Cortex of kidney (tissue), 1 donor: ENCODE measurements at places on chromosomes 11 and 22.

- DNase-seq, result no peak
Measured at GRCh38 chr22:21034989-21035388, 2.6 kb upstream of the SLC7A4 start.

DNA sequence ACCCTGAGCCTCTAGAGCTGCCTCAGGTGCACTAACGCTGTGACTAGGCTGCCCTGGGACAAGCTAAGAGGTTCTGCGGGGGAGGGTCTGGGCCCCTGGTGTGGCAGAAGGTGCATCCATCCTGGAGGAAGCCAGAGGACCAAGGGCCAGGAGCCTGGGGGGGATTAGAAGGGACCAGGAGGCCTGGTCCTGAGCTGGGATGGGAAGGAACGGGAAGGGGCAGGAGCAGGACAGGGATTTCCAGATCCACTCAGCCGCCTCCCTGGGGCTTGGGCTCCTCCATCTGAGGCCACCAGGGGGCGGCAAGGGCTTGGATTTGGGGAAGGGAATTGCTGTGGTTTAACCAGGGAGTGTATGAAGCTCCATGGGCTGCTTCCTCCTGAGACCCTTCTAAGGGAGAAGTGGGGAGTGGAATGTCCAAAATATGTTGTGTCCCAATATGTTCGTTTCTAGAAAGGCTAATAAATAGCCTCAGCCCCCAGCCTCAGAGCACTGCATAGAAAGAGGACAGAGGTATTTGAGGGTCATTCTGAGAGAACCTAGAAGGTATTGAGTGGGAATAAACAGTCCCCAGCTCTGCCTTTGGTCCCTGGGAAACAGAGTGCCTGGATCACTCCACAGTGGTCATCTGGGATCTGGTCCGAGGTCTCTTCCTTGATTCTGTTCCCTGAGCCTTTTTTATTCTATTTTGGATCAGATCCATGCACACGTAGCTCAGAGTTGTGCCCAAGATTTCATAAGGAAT lies 17.4 kb upstream of the PRAME start:
- no peak for DNase-seq

- DNase-seq, result no peak
Measured at GRCh38 chr11:115060840-115061239, 382.5 kb downstream of the NXPE2 start.

DNA sequence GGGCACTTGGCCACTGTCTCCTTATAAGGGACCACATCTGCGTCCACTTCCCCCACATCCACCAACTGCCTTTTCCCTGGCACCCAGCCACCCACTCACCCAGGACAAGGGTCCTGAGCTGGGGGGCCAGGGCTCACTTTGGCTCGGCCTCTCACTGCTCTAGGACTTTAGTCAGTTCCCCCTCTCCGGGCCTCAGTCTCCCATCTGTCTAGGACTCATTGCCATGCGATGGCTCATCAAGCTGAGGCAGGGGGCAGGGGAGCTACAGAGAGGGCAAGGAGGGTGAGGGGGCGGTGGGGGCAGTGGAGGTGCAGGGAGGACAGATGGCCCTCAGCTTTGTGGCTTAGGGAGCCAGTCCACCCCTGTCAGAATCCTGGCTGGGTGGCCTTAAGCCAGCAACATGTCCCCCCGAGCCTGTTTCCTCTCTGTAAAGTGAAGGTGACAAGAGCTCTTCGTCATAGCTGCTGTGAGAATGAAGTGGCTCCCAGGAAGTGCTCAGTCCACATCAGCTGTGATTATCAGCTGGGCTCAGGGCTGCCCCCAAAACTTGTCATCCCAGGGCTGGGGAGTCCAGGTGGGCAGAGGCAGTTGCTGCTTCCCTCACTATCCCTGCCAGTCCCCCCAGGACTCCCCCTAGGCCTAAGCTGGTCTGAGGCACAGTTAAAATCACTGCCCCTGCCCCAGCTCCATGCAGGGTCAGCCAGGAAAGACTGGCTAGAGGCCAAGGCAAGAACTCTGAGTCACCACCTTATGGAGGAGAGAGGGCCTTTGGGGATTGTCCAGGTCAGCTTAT lies 14.9 kb downstream of the RAC2 start:
- no peak for DNase-seq

DNA sequence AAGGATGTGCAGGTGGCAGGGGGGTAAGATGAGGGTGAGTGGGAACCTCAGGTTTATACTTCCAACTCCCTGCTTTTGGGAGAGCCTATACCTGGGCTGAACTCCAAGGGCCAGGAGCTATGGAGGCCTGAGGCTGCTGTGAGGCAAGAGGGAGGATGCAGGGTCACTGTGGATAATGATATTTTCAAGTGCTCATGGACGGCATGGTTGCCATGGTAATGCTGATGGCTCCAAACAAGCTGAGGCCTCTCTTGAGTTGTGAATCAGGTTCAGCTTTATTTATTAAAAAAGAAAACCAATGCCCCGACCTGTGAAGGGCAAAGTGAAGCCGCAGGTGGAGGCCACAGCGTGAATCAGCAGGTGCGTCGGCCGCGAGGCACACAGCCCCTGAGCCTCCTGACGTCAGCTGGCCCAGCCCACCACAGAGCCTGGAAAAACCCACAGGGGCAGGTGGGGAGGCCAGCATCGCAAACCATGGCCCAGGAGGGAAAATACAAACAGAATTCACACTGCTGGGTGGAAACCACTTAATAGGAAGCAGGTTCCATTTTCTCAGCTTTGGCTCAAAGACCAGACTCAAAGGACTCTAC lies 17.4 kb upstream of the CREB3L1 start:
- no peak for DNase-seq

DNA sequence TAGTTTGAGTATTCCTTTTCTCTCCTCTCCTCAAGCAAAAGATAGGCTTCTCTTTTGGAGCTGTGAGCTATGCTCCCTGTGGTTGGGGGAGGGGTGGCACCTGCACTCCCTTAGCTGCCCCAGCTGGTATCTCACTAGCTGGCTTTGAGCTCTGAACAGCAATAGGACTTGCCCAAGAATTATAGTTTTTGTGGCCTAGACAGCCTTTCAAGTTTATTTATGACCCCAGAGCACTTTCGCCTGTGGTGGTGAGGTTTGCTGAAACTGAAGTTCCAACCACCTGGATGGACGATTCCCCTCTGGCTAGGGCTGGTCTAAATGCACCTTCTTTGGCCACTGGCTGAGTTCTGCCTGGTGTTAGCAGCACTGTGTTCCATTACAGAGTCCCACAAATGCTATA lies 37.1 kb upstream of the SLC37A2 start:
- no peak for DNase-seq

- DNase-seq, result no peak
Measured at GRCh38 chr11:1498262-1498661, 11.7 kb upstream of the MOB2 start.

- no peak for DNase-seq
Measured at GRCh38 chr22:21669026-21669425, 3.2 kb downstream of the PPIL2 start.

- no peak for DNase-seq
Measured at GRCh38 chr11:45037434-45038005, 86.8 kb upstream of the TP53I11 start.

- no peak for DNase-seq
Measured at GRCh38 chr22:25566898-25567235, 2.4 kb downstream of the GRK3 start.

- no peak for DNase-seq
Measured at GRCh38 chr11:111671383-111671782, 69.1 kb downstream of the SIK2 start.

- DNase-seq, result no peak
Measured at GRCh38 chr11:65111159-65111743, 421 bp upstream of the TM7SF2 start.

DNA sequence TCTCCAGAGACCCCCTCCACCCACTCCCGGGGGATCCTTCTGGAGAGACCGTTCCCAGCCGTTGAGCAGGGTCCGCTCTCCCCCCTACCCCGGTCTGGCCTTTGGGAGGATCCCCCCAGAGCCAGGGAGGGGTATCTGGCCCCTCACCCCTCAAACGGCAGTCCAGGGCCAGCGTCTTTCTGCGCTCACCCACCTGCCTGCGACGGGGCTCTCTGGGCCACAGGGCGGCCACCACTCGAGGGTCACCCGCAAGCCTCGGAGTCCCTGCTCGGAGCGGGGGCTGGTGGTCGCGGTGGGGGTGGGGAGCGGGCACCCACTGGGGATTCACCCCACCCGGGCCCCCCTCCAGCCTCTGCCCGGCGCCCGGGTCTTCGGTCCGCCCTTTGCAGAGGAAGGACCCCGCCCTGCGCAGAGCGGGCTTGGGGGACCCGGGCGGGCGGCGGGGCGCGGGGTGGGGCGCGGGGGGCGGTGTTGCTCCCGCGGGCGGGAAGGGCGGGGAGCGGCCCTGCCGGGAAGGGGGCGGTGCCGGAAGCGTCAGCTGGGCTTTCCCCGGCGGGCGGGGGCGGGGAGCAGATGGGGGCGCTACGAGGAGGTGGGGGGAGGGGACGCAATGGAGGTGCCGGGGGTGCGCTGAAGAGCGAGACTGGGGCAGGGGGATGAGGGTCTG lies 16.6 kb downstream of the CRELD2 start:
- DNase-seq, result no peak
